ENCODE measurements at places on chromosomes 13 and 19. TPM values are rescaled to one million over a fixed set of nuclear protein-coding genes. Genes with fewer than 3 reads are reported as not detected.

DNA sequence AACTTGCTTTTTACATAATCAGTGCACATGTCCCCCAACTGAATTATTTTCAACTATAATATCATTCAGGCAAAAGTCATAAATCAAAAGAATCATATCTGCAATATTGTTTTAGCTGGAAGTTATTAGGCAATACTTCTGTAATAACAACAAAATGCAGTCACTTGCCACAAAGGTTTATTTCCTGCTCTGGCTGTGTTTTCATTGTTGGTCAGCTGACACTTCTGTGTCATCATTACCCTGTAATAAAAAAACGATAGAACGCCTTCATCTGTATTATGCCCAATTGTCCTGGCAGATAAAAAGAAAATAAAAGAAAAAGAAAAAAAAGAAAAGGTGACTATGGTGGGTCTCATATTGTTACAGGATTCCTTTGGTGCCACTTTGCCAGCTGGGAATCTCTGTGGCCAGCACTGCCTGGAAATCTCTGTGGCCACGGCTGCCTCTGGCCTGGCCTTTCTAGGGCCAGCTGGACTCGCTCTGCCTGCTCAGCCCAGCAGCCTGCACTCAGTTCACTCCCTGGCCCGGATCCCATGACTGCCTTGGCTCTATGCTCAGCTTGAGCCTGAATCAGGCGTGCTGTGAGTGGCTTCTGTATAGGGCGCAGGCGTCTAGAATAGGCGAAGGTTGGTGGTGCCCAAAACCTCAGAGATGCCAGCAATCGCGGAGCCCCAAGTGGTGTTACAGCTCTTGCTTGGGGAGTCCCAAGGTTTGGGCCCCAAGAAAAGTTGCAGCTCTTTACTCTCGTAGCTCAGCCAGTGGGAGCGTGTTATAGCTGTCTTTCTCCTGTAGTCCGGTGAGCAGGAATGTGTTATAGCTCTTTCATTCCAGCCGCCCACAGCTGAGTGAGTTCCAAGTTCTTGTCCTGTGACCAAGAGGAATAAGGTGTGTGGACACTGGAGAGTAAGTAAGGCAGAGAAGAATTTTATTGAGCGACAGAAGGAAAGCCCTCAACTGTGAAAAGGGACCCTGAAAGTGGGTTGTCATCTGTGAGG, 1227.1 kb downstream of the SLITRK1 start:
- DNase-seq: no peak

DNA sequence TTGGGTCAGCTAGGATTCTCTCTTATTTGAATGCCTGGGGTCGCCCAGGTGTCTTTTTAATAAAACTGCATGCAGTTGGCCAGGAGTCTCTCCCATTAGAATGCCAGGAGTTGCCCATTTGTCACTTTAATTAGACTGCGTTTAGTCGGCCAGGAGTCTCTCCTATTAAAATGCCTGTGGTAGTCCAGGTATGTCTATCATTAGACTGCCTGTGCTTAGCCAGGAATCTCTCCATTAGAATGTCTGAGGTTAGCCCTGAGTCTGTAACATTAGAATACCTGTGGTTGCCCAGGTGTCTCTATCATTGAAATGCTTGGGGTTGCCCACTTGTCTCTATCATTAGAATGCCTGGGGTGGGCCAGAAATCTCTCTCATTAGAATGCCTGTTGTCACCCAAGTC, 1470.9 kb downstream of the UQCRFS1 start:
- no peak for DNase-seq

GRCh38 chr19:32407004-32407992, 1.7 kb downstream of the DPY19L3 start:
- no peak for DNase-seq

DNA sequence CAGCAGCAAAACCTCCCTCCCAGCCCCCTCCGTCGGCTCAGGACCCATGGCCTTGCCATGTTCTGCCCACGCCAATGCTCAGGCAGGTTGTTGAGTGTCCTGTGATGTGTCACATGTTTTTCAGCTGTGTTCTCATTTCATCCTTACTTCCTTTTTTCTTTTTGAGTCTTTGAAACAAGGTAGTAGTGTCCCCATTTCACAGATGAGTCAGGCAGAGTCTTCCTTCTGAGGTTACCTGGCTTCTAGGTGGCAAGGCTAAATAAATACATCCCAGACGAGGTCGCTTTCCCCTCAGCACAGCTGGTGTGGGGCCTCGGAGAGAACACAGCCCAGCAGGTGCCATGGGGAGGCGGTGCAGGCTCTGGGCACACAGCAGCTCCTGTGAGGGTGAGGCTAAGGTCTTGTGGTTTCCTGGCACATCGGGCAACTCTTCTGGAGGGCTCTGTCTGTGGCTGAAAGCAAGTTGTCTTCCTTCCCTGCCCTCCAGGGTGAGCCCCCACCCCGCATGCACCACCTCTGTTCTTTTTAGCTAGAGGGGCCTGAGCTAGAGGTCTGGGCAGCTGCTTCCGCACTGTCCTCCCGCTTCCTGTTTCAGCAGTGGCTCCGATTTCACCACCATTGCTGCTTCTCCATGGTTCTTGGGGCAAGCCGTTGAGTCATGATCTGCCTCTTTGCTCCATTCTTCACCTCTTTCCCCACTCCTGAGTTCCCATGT, 15.1 kb downstream of the PRAM1 start:
- DNase-seq: no peak

DNA sequence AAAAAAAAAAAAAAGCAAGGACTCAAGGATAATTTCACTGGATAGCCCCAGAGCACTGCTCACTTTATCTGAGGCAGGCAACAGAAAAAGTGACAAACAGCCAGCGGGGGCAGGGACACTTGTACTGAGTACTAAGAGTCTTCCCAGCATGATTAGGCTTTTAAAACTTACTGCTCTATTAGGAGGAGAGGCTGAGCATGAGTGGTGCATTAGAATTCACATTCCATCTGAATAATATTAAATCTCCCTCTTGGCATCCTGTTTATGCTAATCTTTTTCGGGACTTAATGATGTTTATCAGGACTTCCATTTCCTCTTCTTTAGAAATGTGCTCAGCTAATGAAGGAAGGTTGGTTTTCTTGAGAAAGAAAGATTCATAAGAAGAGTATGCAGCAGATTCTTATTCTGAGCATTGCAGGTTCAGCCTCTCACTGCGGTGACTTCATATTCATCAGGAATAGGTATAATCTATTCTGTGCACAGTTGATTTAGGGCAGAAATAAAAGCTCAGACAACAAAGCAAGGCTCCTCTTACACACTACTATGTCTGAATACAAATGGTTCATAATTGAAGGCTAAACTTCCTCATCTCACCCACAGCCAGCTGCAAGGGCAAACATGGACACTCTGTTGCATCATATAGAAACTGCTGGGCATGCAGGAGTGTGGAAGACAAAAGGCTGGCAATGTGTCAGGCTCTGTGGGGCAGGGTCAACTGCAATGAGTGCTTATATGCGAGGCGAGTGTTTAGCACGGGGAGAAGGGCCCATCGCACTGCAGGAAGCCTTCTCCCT, 107.0 kb downstream of the KL start:
- DNase-seq: peak; percentile 39

DNA sequence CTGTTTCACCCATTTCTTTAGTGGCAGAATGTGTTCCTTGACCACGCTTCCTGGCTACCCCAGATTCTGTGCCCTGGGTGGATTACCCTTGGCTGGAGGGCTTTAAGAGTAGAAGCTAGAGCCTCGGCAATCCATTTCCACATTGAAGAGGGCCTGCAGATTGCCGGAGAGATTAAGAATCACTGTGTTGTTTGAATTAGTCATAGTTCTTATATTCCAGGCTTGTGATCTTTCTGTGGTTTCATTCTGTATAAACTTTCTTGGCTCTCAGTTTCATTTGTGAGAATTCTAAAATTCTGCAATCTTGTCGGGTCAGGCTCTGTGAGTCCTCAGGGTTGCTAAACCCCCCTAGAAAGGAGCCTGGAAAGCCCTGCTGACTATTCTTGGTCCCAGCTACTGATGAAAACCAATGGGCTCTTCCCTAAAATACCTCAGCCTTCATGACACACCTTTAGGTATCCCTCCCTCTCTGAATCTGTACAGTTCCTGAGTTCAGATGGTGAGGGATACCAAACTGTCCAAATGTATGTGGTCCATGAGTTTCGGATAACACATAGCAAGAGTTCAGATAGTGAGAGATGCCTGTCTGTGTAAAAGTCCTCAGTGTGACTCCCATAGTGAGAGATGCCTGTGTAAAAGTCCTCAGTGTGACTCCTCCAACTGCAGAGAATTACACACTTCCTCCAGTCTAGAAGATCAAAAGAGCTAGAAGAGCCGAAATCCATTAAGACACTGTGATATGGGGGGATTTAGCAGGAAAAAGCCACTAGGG, 4.3 kb downstream of the PHF11 start:
- DNase-seq: no peak

- no peak for DNase-seq
Observed at GRCh38 chr13:29535663-29536655, 59.5 kb downstream of the SLC7A1 start.

GRCh38 chr19:58555920-58556621, 1.2 kb upstream of the CHMP2A start:
- no peak for DNase-seq

DNA sequence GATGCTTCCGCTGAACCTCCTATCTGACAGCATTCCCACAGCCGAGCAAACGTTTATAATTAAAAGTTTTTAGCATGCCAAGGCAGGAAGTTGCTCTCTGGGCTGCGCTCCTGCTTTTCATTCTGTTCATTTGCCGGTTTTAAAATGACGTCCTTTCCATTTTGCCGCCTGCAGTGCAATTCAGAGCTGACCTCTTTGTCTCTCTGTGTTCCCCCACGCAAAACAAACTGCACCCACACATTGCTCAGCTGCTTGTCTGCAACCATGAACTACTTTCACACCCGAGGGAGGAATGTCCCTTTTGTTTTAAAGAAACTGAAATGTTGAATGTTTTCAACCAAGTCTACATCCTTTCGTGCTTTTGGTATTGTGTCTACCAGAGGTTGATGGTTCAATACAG, 416.5 kb downstream of the EFNB2 start:
- no peak for DNase-seq

DNA sequence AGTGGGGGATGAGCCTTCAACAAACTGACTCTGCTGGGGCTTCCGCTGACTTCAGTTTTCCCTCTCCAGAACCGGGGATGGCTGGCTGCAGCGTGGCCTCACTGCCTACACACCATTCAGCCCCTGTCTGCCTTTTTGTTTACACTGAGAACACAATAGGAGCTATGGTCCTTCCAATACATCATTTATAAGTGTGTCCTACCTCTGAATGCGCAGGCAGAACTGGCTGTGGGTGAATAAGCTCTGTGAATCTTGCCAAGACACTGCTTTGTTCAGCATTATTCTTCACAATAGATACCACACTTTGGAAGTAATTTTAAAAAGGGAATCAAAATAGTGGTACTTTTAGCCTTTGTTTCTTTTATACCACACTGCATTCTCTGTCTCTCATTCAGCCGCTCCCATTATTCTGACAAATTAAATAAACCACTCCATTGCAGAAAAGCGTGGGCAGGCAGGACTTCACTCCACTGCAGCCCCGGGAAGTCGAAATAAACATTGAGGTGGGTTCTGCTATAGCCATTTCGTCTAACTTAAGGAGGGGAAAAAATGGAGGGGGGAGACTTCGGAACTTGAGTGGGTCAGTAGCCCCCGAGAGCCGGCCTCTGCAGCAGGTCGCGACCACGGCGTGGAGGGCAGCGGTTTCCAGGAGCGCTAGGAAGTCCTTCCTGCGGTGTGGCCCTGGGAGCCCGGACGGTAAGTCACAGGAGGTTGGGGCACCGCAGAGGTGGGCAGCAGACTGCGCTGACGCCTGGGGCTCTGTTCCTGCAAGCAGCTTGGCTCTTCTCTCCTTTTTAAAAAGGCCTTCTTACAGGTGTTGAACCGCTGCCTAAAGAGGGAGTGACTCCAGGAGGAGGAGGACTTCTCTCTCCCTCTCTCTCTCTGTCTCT, 94.8 kb upstream of the SOX1 start:
- no peak for DNase-seq

DNA sequence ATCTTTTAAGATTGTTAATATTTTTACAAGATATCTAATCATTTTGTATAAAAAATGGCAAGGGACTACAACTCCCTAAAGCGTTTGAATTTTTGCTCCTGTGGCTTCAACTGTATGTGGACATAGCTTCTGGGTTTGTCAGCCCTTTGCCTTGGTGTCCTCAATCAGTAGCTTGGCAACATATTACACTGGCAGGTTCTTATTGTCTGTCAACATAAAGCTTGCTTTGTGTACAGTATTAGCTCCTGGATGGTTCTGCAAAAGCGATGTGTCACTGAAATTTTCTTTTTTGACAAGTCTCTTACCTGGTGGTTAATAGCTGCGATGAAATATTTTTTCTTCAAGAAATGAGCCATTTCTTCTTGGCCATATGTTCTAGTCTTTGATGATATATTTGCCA, 190.0 kb downstream of the HS6ST3 start:
- DNase-seq: no peak

KCNRG gene
- 3.3 TPM for total RNA-seq

KLK12 gene
- not detected for total RNA-seq

BRME1 gene
- 3.7 TPM for total RNA-seq

ADGRE2 gene
- total RNA-seq: 2.4 TPM
